Osteoblast (primary cell): ENCODE measurements at places on chromosomes 3 and 15. TPM values are rescaled to one million over a fixed set of nuclear protein-coding genes. Genes with fewer than 3 reads are reported as not detected.
A peak's percentile ranks its signal among the peaks of the same experiment; 100 is the strongest.

DNA sequence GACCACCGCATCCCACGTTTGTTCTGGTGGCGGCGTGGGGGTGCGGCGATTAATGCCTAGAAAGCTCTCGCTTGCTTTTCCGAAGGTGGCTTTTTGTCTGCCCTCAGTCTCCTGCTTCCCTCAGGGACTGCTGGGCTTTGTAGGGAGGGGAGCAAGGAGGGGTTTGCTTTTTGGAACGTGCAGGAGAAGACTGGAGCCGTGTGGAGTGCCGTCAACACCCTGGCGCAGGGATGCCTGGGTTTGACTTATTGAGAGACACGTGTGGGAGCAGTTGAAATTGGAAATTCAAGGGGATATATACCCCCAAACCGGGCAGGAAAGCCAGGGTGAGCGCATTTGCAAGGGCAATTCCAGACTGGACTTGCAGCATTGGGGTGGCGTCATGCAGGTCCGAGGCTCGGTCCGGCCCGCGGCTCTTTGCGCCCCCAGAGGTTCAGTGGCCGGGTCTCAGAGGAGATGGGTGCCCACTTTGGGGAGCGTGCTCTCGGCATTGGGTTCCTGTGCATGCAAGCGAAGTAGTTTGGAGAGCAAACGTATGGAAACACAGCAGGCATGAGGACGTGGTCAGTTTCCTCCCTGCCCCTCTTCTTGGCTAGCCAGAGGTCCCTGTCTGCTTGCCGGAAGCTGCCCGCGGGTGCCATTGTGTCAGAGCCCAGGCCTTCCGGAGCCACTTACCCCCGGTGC is 2.1 kb downstream of the EPHB1 start:
- no peak for DNase-seq
- H3K27me3 ChIP-seq, result peaks cover 26% of the 10 kb centered on the region
- no peak overlapping the region for H3K27ac ChIP-seq
- no peaks in the 10 kb centered on the region for H3K36me3 ChIP-seq

- no peaks in the 10 kb centered on the region for H3K36me3 ChIP-seq
- peak overlapping the region; percentile 42 for H3K27ac ChIP-seq
- H3K27me3 ChIP-seq, result no peaks in the 10 kb centered on the region
- DNase-seq, result no peak
Measured at GRCh38 chr3:174242311-174243041, 616.7 kb upstream of the NAALADL2 start.

DNA sequence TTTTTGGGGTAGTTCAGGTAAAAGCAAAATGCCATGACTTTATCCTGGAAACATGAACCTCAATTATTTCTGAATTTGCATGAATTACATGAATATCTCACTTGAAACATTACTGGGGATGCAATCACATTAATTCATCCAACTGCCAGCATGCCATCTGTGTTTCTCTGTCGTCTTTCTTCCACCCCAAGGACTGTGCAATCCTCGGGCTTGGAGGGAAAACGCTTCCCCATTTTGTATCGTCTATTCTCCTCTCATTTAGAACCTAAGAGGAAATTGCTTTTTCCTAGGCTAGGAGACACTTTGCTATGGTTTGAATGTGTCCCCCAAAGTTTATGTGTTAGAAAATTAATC is 109.4 kb downstream of the SQOR start:
- H3K27me3 ChIP-seq, result no peaks in the 10 kb centered on the region
- DNase-seq, result no peak
- no peaks in the 10 kb centered on the region for H3K36me3 ChIP-seq
- H3K27ac ChIP-seq, result no peak overlapping the region

DNA sequence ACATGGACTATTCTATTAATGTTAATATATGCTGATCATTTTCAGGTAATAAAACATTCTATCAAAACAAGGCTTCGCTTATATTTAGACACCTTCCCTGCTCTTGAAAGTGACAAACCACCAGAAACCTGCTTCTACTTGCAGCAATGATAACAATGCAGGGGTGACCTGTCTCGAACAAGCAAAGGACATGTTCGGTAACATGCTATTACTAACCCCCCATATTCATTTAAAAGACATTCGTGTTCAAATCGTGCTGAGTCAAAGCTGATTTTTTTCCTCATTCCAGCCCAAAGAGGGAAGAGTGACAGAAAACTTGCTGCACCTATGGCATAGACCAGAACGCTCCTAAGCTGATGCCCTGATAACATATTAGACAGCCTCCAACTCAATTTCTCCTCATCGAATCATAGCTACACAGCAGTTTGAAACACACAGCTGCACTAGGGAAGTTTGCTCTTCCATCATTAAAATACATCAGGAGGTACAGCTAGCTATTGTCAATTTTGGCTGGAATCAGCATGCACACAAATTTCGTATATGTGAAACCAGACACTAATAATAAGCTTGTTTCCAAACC is 341.5 kb downstream of the FOXP1 start:
- no peaks in the 10 kb centered on the region for H3K36me3 ChIP-seq
- no peaks in the 10 kb centered on the region for H3K27me3 ChIP-seq
- no peak overlapping the region for H3K4me3 ChIP-seq

- no peak overlapping the region for H3K4me3 ChIP-seq
- DNase-seq, result peak; percentile 90
- H3K36me3 ChIP-seq, result no peaks in the 10 kb centered on the region
- H3K27me3 ChIP-seq, result no peaks in the 10 kb centered on the region
- no peak overlapping the region for H3K27ac ChIP-seq
- peaks cover 22% of the 10 kb centered on the region for H3K4me1 ChIP-seq
Measured at GRCh38 chr3:48845170-48845569, 2.5 kb downstream of the PRKAR2A start.

QTRT2 gene
- total RNA-seq, result 12.4 and 14.5 TPM in 2 replicates

- H3K4me3 ChIP-seq, result no peak overlapping the region
- H3K27me3 ChIP-seq, result no peaks in the 10 kb centered on the region
- H3K4me1 ChIP-seq, result no peaks in the 10 kb centered on the region
- DNase-seq, result no peak
- peaks cover 15% of the 10 kb centered on the region for H3K36me3 ChIP-seq
Measured at GRCh38 chr3:33030246-33030645, 66.7 kb downstream of the GLB1 start.

- DNase-seq, result no peak
- no peaks in the 10 kb centered on the region for H3K27me3 ChIP-seq
- no peaks in the 10 kb centered on the region for H3K4me1 ChIP-seq
- no peaks in the 10 kb centered on the region for H3K36me3 ChIP-seq
- H3K4me3 ChIP-seq, result no peak overlapping the region
Measured at GRCh38 chr3:123282461-123282860, 80.7 kb downstream of the SEC22A start.

DNA sequence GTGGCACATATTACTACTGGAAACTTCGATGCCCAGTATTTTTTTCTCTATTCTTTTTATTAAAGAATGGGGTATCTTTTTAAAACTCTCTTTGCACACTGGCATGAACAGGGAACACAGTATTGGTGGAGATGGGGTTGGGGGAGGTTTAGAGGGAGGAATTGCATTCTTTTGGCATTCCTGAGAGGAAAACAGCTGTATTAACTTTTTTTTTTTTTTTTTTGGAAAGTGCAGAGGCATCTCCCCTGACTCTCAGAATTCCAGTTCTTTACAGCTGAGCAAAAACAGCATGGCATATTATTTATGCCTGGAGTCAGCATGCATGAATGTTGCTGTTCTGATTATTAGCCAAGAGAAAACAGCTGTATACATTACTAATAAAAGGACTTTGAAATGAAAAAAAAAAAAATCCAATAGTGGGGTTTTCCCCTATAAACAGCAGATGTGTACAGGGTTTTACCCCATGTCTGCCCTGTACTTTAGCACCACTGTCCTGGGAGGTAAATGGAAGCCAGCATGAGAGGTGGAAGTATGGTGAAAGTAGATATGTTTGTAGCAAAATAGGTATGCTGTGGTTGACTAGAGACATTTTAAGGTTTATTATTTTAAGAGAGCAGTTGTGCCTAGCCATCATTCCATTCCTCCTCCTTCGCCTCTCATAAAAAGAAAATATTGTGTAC is 132.2 kb downstream of the FNDC3B start:
- H3K27me3 ChIP-seq, result no peaks in the 10 kb centered on the region
- H3K4me3 ChIP-seq, result no peak overlapping the region

MESP1 gene
- under 0.01 TPM in 2 replicates for total RNA-seq

GRCh38 chr15:57227899-57228298 is 148.4 kb upstream of the CGNL1 start:
- DNase-seq, result no peak
- no peak overlapping the region for H3K27ac ChIP-seq
- H3K4me1 ChIP-seq, result peaks cover 31% of the 10 kb centered on the region
- no peak overlapping the region for H3K4me3 ChIP-seq
- H3K36me3 ChIP-seq, result peaks cover 6% of the 10 kb centered on the region
- no peaks in the 10 kb centered on the region for H3K27me3 ChIP-seq

PLSCR5 gene
- not detected in 2 replicates for total RNA-seq
